ENCODE measurements at places on chromosomes 1 and 21.
A peak's percentile ranks its signal among the peaks of the same experiment; 100 is the strongest.

- DNase-seq, result peak; percentile 86
These were observed 1011.8 kb downstream of the PLA2G4A start for GRCh38 chr1:187840557-187840956.

- DNase-seq, result peak; percentile 47
These were observed 852 bp downstream of the KTI12 start for GRCh38 chr1:52032785-52033131.

DNA sequence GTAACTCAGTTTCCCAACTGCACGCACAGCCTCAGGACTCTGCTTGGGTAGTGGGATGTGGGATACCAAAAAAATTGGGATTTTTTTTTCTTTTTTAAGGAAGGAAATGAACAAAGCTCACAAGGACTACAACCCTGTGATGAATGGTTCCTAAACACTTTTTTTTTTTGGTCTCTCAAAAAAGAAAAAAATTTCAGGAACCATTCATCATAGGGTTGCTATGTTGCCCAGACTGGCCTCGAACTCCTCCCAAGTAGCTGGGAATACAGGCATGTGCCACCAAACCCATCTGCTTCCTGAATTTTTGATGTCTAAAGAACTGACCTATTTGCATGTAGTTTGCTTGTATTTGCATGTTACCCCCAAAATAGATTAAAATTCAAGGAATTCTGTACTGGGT is 6.8 kb downstream of the MINDY1 start:
- DNase-seq, result no peak

DNA sequence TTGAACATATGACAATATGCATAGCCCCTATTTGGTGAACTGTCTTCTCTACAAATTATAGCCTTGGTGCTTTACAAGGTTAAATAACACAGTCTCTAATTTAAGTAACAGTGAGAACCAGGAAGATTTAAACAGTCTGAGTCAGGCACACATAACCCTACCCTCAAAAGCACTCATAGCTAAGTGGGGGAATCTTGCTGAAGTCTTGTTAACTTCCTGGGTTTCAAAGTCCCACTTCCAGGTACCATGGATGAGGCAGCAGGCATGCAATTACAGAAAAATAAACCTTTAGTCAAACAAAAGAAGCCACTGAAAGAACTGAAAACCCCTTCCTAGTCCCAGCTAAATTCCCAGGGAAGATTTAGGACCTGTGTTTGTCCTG is 147.6 kb downstream of the PBX1 start:
- peak; percentile 27 for DNase-seq

GRCh38 chr1:94971491-94971924 is 44.6 kb upstream of the CNN3 start:
- DNase-seq, result peak; percentile 86

- no peak for DNase-seq
These were observed 37.9 kb upstream of the POU2F1 start for GRCh38 chr1:167182571-167183320.

Measured in amniotic epithelial cell (primary cell).